ENCODE measurements at places on chromosomes 1 and 21.

DNA sequence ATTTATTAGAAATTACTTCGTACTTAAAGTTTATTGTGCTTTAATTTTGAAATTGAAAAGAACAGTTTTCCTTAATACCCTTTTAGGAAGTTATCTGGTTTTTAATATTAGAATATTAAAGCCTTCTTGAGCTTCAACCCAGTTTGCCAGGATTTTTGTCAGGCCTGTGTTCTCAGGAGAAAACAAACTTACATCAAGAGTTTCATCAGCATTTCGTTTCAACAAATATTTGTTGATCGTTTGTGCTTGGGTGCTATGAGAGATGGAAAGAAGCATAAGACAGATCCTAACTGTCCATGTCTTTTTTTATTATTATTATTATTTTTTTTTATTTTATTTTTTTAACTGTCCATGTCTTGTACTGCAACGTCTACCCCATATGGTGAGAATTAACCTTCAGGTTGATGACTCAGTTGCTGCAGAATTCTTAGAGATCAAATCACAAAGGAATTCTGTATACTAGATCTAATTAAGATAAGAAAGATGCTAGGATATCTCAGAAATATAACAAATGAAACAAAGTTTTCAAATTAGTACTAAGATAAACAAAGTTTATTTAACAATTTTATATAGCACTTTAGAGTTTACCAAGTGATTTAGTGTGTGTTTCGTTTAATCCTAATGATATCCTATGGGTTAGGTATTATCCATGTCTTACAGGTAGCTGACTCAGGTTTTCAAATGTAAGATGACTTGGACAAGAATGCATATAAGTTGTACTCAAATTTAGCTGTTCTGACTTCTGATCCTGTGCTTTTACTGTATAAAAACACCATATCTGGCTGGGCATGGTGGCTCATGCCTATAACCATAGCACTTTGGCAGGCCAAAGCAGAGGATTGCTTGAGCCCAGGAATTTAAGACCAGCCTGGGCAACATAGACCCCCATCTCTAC is 14.3 kb downstream of the FBXO28 start:
- no peak for DNase-seq

DNA sequence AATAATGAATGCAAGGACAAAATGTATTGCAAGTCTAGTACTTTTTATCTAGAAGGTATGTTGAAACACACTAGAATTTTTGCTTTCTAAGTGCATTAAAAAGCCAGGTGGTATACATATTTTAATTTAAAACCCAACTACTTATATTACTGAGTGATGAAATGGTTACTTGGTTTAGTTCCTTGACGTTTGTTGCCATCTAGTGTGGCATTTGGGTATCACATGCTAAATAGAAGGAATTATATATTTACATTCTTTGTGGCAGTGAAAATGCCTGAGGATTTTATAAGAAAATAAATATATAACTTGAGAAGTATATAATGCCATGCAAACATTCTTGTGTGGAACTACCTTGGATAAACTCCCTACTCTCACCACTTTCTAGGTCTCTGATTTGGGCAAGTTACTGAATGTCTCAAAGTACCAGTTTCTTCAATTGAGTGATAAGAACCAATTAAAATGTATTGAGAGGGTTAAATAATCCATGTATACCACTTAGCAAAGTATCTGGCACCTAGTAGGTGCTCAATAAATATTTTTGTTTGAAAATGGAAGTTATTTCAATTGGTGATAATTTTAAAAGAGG is 69.6 kb downstream of the SDCCAG8 start:
- DNase-seq = peak; percentile 46

- DNase-seq = no peak
These were observed 40.8 kb upstream of the PRRX1 start for GRCh38 chr1:170623171-170623570.

- DNase-seq = no peak
These were observed 101.6 kb upstream of the PALMD start for GRCh38 chr1:99544328-99544727.

DNA sequence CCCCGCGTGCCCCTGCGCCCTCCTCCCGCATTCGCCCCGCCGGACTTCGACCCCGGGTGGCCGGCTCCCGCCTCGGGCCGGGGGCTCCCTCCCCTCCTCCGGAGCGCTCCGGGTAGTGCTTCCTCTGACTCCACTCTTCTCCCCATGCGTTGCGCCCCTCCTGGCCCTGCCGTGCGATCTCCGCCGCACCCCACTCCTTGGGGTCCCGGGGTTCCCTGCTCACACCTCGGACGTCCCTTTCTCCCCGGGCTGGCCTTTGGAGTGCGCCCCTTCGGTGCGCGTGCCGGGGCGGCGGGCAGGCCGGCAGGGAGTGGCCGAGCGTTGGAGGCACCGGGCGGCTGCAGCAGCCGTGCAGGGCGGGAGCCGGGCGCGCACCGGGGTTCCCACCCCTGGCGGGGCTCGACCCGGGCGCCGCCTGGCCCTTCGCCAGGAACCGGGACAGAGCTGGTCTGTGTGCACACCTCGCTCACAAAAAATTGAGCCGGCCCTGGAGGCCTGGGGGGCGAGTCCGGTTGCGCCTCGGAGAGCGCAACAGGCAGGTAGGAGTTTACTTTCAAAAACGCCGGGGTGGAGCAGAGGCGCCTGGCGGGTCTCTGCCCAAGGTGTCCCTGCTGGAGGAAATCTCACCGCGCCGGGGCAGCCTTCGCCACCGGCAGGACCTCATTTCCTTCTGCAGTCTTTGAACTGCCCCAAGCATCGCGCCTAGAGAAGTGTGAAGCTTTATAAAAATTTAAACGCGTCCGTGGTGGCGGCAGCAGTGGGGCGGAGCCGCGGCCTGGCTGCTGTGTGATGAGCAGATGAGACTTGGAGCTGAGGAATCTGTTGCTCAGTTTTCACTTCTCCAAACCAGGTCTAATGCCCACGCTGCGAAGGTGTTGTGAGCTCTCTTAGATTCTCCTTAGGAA is 650 bp downstream of the VANGL1 start:
- peak; percentile 20 for DNase-seq

DNA sequence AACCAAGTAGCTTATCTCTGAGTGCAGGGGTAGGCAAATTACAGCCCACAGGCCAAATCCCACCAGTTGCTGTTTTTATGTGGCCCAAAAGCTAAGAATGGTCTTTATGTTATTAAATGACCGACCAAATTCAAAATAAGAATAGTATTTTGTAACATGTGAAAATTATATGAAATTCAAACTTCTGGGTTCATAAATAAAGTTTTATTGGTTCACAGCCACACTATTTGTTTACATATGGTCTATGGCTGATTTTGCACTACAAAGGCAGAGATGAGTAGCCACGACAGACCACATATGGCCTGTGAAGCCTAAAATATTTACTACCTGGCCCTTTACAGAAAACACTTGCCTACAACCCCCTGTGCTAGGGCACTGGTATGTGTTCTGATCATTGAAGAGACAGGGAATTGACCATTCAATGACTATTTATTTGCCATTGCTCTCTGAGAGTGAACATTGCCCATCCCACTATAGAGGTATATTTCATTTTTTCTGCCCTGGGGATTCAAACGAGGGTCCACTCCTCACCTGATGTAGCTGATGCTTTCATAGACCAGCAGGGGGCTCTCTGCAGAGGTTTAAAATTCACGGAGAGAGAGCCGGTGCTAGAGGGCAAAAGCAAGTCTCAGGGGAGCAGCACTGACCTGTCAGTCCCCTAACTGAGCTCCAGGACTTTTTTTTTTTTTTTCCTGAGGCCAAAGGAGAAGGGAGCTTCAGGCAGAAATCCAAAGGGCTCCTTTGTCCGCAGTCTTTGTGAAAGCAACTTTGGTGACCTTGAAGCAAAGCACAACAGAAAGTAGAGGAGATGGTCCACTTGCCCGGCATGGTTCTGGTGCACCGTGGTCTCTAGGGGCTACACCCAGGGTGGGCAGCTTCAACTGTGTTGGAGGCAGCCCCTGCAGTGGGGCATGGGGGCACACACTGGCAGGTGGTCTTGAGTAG is 7.3 kb upstream of the GNL2 start:
- DNase-seq = peak; percentile 41

GRCh38 chr21:35512346-35512745 is 463.2 kb upstream of the RUNX1 start:
- no peak for DNase-seq

GRCh38 chr1:64482720-64483119 is 12.8 kb downstream of the CACHD1 start:
- DNase-seq = no peak

- DNase-seq = no peak
These were observed 2.3 kb downstream of the PEF1 start for GRCh38 chr1:31642366-31642765.

DNA sequence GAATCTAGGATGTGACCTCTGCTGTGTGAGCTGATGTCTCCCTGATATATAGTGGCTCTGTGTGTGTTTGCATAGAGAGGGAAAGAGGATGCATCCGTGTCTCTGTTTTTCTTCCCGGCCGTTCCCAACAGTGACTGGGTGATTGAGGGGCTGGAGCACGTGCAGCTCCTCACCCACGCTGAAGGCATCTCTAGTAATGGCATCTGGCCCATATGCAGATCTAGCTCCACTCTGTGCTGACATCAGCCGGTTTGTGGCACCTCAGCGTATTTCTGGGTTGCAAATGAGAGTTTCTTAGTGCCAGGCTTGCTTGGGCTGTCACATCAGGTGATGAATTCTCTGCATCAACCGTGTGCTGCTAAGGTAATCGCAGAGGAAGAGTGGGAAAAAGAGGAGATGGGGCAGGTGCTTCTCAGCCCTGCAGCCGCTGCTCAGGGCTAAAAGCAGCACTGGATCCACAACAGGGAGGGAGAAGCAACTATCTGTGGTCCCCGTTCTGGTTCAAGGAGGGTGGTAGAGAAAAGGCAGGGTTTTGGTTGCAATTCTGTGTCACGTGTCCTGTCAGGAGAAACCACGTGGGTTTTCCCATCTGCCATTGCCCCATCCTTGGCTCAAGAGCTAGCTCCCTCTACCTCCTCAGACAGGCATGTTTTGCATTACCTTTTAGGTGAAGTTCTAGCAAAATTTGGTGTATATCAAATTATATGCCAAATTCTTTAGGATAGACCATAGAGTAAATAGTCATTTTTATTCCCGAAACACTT is 282.9 kb downstream of the PBX1 start:
- DNase-seq = no peak

- DNase-seq = no peak
These were observed 34.6 kb upstream of the CCSAP start for GRCh38 chr1:229377429-229377828.

GRCh38 chr1:93763704-93764365 is 82.2 kb upstream of the BCAR3 start:
- DNase-seq = no peak

All from neuronal stem cell (in vitro differentiated cells).